ENCODE measurements at places on chromosomes 1 and 21.
A peak's percentile ranks its signal among the peaks of the same experiment; 100 is the strongest.

- no peak overlapping the region for H3K4me3 ChIP-seq
- peaks cover 21% of the 10 kb centered on the region for H3K27me3 ChIP-seq
- no peak for DNase-seq
- H3K36me3 ChIP-seq: no peaks in the 10 kb centered on the region
- H3K27ac ChIP-seq: no peak overlapping the region
These were observed 14.3 kb upstream of the S100A11 start for GRCh38 chr1:152050886-152051675.

DNA sequence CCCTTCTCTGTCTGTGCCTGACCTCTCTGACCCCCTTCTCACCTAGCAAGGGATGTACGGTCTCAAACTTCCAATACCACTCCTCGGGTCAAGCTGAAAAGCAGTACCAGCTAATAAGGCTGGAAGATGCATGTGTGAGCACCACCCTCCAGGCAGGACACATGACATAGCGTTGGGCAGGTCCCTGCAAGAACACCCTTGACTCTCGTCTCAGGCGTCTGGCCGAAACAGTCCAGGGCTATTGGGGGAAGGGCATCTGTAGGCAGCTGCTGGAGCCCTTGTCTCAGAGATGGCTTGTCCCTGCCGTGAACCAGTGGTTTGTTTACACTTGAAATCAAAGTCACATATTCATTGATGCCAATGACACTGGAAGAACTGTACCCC, 56.5 kb downstream of the CD46 start:
- no peak overlapping the region for H3K4me3 ChIP-seq
- peaks cover 14% of the 10 kb centered on the region for H3K4me1 ChIP-seq
- peaks cover 7% of the 10 kb centered on the region for H3K36me3 ChIP-seq
- no peak for DNase-seq
- no peak overlapping the region for H3K27ac ChIP-seq
- no peaks in the 10 kb centered on the region for H3K27me3 ChIP-seq

GRCh38 chr21:36992671-36993070, 13.8 kb upstream of the RIPPLY3 start:
- peaks cover 27% of the 10 kb centered on the region for H3K4me1 ChIP-seq
- no peaks in the 10 kb centered on the region for H3K27me3 ChIP-seq
- DNase-seq: no peak
- H3K36me3 ChIP-seq: no peaks in the 10 kb centered on the region

DNA sequence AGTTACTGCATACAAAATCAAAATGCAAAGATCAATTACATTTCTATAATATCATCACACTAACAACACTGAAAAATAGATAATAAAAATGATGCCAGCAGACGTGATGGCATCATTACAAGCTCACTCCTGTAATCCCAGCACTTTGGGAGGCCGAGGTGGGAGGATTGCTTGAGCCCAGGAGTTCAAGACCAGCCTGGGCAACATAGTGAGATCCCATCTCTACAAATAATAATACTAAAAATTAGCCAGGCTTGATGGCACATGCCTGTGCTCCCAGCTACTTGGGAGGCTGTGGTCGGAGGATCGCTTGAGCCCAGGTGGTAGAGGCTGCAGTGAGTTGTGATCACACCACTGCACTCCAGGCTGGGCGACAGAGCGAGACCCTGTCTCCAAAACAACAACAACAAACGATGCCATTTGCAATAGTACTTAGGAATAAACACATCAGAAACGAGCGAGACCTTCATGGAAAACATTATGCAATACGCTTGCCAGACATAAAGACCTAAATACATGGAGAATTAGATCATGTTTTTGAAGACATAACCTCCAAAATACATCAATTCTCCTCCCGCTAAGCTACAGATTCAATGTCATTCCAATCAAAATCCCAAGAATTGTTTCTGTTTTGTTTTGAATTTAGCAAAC, 86.6 kb upstream of the ERRFI1 start:
- no peaks in the 10 kb centered on the region for H3K27me3 ChIP-seq
- no peak overlapping the region for H3K27ac ChIP-seq
- peaks cover 15% of the 10 kb centered on the region for H3K4me1 ChIP-seq
- DNase-seq: no peak
- H3K4me3 ChIP-seq: no peak overlapping the region
- no peaks in the 10 kb centered on the region for H3K36me3 ChIP-seq

DNA sequence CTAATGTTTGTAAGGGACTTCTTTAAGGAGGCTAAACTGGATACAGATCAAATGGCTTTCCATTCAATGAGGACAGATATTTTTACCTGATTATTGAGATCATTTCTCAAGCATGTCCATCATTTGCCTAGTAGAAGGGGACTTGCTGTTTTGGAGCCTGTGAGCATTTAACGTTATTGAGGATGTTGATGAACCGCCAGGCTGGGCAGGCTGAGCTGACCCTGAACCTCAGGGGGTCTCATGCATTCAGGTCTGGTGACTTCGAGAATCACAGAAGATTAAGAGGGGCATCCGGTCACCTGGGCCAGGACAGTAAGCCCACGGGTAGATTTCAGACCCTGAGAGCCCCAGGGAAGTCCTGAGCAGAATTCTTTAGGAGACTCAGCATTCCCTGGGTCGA, 63.1 kb downstream of the BACE2 start:
- no peaks in the 10 kb centered on the region for H3K27me3 ChIP-seq
- no peaks in the 10 kb centered on the region for H3K4me1 ChIP-seq
- H3K27ac ChIP-seq: no peak overlapping the region
- DNase-seq: no peak
- H3K36me3 ChIP-seq: no peaks in the 10 kb centered on the region

DNA sequence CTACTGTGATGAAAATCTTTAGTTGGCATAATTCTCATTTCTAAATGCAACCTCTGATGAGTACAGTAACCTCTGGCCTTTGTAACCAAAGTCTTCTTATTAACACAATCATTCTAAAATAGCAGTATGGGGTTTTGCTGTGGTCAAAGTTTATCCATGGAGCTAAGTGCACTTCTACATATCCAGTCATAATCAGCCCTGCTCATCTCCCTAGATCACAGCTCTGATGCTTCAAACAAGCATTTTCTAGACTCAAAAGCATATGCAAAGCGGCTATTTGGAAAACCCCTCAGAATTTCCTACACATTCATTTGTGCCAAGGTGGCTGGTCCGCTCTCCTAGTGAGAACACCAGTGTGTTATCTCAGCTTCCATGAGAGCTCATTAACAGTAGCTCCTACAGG, 418.6 kb downstream of the MRPL39 start:
- H3K4me1 ChIP-seq: no peaks in the 10 kb centered on the region
- no peaks in the 10 kb centered on the region for H3K27me3 ChIP-seq
- no peak overlapping the region for H3K4me3 ChIP-seq
- DNase-seq: no peak
- no peaks in the 10 kb centered on the region for H3K36me3 ChIP-seq

DNA sequence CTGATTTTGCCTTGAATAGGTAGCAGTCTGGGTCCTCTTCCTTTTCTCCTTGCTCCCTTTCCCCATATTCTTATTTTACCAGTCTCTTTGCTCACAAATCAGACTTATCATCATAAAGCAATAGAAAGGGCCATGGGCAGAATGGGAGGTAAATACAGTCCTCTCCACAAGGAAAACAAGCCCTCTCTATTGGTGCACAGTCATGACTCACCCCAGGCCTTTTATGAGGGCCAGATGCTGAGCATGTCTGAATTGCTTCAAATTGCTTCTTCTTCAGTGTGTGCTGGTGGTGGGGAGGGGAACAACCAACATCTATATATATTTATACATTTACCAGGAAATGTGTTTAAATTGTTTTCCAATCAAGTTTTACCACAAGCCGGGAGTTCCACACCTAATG, 75.2 kb downstream of the GFI1 start:
- no peak overlapping the region for H3K4me3 ChIP-seq
- peak; percentile 10 for DNase-seq
- H3K36me3 ChIP-seq: no peaks in the 10 kb centered on the region

DNA sequence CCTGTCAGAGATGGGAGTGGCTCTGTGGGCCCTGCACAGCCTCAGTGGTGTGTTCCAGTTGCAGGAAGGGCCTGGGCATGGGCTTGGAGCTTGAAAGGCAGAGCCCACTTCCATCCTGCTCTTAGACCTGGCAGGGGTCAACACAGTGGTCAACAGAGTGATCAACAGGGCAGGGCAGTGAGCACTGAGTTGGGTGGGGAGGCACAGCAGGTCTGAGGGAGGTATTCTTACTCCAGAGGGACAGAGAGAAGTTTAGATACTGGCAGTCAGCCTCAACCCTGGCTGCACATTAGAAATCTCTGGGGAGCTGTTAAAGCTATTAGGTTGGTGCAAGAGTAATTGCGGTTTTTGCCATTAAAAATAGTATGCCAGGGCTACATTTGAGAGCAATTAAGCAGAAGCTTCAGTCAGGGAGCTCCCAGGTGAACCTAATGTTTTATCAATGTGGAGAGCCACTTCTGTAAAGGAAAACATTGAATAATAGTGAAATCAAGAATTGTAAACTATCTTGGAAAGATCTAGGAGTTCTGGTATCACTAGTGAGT, 37.7 kb downstream of the SH3BGR start:
- no peak overlapping the region for H3K27ac ChIP-seq
- H3K27me3 ChIP-seq: no peaks in the 10 kb centered on the region
- no peaks in the 10 kb centered on the region for H3K36me3 ChIP-seq
- no peak for DNase-seq
- H3K4me1 ChIP-seq: no peaks in the 10 kb centered on the region

- peaks cover 4% of the 10 kb centered on the region for H3K27me3 ChIP-seq
- DNase-seq: no peak
- H3K36me3 ChIP-seq: no peaks in the 10 kb centered on the region
- H3K4me3 ChIP-seq: no peak overlapping the region
- H3K4me1 ChIP-seq: 0 out of 2 replicates have a peak, but pooled peaks cover 4% of the 10 kb centered on the region
These were observed 187.0 kb upstream of the ETV3 start for GRCh38 chr1:157325220-157325619.

DNA sequence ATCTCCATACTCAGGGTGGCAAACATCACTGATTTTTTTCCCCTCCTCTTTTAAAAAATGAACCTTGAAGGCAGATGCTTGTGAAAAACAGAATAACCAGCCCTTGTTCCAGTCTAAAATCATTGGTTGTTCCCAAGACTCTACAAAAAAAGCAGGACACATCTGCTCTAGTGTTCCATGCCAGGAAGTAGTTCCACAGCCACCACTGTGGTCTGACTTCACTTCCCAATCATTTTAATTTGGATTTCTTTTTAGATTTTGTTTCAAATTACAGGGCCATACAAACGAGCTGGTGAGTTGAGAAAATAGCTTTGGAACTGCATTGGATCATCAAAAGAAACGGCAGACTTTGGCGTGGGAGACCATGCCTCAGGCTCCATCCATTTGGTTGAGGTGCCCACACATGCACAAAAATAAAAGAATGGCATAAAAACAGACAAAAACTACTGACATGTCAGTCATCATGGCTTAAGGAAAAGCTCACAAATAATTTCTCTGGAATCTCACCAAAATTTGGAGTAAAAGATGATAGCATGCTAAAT, 210.0 kb downstream of the GABPA start:
- no peak for DNase-seq
- peaks cover 7% of the 10 kb centered on the region for H3K36me3 ChIP-seq
- H3K27ac ChIP-seq: no peak overlapping the region
- no peaks in the 10 kb centered on the region for H3K27me3 ChIP-seq
- no peaks in the 10 kb centered on the region for H3K4me1 ChIP-seq
